ENCODE measurements at places on chromosomes 7 and 10. TPM values are rescaled to one million over a fixed set of nuclear protein-coding genes. Genes with fewer than 3 reads are reported as not detected.

GRCh38 chr10:5645944-5646617, 20.3 kb downstream of the ASB13 start:
- peak overlapping the region; percentile 64 for H3K27ac ChIP-seq
- H3K27me3 ChIP-seq, result no peaks in the 10 kb centered on the region
- H3K36me3 ChIP-seq, result no peaks in the 10 kb centered on the region
- peaks cover 24% of the 10 kb centered on the region for H3K4me1 ChIP-seq
- no peak for DNase-seq

GPR37 gene
- 0.31 TPM for total RNA-seq

PNLIP gene
- total RNA-seq, result not detected

CNPY1 gene
- total RNA-seq, result not detected

DNA sequence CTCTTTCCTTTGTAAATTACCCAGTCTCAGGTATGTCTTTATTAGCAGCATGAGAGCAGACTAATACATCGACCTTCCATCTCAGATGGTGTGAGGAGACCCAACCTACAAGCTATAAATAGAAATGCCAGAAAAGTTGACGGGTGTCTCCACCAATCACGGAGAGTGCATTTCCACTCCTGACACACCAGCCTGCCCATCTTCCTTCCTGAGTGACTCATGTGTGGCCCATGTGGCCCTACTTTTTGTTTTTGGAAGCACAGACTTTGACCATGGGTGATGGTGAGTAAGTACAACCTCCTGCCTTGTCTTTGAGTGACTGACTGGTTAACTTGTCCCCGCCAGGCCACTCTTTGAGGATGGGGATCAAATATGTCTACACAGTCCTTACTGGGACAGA, 147.0 kb downstream of the OAT start:
- H3K4me3 ChIP-seq, result no peak overlapping the region
- H3K36me3 ChIP-seq, result no peaks in the 10 kb centered on the region
- no peak overlapping the region for H3K27ac ChIP-seq
- H3K4me1 ChIP-seq, result no peaks in the 10 kb centered on the region
- H3K27me3 ChIP-seq, result no peaks in the 10 kb centered on the region

DNA sequence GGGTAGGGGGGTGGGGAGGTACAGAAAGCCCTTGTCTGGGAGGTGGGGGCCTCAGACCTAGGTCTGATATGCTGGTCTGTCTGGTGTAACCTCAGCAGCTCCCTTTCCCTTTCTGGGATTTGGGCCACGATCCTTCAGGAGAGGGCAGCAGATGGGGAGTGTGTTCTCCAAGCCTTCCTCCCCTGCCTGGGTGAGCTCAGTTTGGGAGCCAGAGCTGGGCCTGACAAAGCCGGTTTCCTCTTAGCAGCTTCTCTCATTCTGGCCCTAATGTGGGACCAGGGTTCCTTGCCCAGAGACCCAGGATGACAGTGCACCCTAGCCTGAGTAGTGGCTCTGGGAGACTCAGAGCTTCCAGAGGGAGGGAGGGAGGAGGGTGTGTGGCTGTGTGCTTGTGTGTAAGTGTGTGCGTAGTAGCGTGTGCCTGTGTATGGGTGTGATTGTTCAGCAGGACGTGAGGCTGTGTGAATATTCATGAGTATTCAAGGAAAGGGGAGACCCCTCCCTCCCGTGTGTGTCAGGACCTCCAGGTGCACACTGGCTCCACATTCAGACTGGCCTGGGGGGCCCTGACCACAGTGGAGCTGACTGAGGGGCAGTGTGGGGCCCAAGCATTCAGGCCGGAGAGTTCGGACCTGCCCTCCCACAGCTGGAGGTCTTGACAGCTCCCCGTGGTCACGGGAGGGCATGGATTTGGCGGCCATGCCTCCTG, 96.5 kb downstream of the ZMIZ1 start:
- no peak for DNase-seq
- no peaks in the 10 kb centered on the region for H3K36me3 ChIP-seq
- H3K4me3 ChIP-seq, result no peak overlapping the region
- H3K27ac ChIP-seq, result peak overlapping the region; percentile 12
- H3K4me1 ChIP-seq, result peaks cover 63% of the 10 kb centered on the region
- no peaks in the 10 kb centered on the region for H3K27me3 ChIP-seq
